ENCODE measurements at places on chromosomes 3 and 15.

- DNase-seq = peak; percentile 83
Observed at GRCh38 chr3:150370122-150370602, 37.9 kb upstream of the TSC22D2 start.

DNA sequence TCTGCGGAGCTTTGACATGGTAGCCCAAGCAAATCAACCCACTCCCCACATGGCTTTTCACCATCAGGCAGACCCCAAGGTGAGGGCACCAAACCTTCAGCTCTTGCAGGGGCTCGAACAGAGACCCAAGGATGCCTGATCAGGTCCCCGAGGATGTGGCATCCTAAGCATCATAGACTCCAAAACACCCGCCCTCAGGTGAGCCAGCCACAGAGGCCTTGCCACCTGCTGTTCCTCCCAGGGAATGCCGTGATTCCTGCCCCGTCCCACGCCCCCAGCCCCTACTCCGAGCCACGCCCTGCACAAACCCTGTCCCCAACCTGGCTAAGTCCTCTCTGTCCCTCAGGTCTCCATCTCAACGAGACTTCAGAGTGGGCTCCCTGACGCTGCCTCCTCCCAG, 34.7 kb upstream of the SLC41A3 start:
- no peak for DNase-seq

- no peak for DNase-seq
Observed at GRCh38 chr3:81742581-81742980, 18.9 kb downstream of the GBE1 start.

DNA sequence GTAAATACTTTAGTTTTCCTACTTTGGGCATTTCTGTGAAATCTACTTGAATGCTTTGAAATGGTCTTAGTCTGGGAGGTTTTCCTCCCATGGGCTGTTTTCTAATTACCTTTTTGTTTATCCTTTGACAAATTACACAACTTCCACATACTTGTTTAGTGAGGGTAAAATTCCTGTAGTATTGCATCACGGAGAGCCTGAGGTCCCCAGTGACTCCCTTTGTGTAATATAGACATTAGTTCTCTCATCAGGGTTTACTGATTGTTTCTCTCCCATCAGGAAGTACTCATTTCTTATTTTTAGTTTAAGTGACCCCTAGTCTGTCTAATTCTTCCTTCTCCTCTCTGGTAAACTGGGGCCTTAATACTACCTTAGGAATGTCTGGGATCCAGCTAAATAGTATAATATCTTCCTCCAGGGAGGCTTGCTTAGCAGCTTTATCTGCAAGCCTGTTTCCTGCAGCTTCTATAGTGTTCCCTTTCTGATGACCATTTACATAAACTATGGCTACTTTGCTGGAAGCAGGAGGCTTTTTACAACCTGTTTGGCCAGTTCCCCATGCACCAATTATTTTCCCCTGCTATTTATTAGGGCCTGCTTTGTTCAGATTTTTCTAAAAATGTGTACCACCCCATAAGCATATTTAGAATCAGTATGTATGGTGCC, 87.2 kb upstream of the XCR1 start:
- DNase-seq = peak; percentile 48

DNA sequence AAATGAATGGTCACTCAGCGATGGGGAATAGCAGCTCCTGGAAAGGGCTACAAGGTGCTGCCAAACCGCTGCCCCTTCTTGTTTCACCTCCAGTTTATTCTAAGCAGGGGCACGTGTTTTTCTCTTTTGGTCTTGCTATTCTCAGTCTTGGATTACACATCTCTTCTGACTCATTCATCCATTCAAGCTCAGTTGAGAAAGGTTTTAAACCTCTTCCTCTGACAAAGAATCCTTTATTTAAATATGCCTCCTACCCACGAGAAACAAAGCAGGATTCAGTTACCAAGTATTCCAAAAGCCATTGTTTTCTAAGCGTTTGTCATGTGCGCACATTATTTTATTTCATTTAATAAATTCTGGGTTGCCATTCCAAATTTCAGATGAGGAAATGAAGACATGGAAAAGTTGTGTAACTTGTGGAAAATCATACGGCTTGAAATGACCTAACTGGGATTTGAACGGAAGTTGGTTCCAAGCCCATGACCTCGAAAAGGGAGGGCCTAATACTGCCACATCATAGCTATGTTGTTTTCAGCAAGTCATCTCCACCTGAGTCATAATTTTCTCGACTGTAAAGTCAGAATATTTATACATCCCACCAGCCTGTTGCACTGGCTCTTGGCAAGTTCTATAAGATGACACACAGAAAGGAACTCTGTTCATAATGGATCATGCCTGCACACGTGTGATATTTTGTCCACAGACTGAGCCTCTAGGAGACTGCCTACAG, 292.0 kb upstream of the SLCO3A1 start:
- peak; percentile 48 for DNase-seq

- DNase-seq = no peak
Observed at GRCh38 chr3:137759505-137759904, 4.6 kb upstream of the SOX14 start.

DNA sequence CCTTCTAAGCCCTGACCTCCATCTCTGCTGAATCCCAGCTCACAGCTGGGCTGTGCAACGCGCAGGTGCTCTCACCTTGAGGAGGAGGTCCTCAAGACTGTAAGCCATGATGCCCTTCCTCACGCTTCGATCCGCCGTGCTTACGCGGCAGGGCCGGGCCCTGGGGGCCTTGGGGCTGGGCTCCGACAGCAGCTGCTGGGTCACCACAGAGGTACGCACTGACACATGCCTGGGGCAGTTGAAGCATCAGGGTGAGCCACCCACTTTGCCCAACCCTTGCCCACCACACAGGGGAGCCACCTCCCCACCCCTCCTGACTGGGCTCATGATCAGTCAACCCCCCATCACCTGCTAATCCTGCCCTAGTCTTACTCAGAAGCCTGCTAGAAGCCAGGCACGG, 3.1 kb downstream of the CIDEC start:
- no peak for DNase-seq

DNA sequence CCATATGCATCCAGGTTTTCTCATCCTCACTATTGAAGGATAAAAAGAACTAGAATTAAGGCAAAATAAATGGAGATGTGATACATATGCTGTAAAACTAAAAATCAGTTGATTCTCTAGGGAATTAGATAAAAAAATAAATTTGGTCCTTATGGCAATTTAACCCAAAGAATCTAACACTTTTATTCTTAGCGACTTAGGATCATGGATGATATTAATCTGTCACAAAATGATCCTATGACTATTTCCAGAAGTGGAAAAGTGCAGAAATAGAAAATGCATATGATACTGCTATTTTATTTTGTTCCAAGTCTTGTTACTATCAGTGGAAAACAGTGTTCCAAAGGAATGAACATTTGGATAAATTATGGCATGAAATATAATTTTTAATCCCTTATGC, 746.3 kb downstream of the ROBO2 start:
- no peak for DNase-seq

DNA sequence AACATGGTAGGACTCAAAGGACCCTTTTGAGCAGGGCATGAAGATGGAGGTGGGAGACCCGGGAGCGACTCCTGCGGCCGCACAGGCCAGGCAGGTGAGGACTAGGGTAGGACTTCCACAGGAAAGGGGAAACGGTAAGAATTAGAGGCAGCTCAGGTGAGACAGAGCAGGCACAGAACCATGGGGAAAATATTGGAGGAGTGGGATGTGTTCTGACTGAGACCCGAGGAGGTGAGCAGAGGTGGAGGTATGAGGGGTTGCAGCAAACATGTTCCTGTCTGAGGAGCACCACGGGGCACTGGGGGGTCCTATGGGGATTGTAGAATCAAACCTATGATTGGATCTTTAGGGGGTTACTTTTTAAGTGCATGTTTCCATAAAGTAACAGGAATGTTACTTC, 1.4 kb upstream of the ISG20 start:
- DNase-seq = no peak

DNA sequence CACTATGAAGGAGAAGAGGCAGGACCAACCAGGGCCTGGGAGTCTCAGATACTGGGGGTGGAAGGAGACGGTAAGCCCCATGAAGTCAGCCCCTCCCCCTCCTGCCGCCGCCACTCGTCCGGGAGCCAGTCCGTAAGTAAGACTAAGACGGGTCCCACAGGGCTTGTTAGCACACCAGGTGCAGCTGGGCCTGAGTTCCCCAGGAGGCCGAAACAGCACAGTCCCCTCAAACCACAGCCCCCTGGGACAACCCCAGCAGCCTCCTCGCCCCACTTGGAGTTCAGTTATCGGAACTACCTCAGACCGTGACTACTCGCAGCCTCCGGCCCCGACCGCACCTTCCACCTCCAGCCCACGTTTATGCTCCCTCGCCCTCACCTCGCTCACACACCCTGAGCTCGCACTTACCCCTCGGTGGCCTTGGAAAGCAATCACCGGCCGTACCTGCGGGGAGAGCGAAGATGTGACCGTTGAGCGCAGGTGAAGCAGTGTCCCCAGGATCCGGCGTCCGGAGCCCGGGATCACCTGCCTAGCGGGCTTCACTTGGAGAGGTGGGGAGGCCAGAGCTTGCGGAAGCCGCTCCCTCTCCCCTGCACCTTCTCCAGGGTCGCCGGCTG, 557 bp downstream of the ELL3 start:
- no peak for DNase-seq

DNA sequence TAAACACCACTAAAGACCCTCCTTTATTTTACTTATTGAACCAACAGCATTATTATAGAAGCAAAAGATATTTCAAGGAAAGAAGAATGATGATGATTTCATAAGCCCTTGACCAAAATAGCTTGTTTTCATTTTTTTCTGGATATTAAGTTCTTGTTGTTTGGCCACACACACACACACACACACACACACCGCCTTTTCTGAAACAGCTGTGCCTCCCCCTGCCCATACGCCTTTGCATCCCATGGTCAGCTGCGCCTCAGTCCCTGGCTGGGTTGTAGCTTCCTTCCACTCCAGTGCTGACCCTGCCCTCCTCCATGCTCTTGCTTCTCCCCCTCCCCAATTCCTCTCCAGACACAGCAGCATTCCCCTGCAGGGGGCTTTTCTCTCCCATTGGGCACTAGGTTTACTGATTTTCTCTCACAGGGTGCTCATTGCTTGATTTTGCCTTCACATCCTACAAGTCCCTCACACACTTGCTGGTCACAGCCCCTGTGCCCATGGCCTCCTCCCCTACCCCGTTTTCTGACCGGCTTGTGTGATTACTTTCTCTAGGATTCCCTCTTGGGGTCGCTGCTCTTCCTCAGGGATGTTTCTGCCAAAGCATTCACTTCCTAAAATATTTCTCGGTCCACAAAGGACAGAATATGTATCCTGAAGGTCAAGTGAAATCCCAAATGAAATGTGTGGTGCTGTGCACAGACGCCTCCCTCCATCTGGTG, 18.4 kb downstream of the MESP1 start:
- DNase-seq = no peak

DNA sequence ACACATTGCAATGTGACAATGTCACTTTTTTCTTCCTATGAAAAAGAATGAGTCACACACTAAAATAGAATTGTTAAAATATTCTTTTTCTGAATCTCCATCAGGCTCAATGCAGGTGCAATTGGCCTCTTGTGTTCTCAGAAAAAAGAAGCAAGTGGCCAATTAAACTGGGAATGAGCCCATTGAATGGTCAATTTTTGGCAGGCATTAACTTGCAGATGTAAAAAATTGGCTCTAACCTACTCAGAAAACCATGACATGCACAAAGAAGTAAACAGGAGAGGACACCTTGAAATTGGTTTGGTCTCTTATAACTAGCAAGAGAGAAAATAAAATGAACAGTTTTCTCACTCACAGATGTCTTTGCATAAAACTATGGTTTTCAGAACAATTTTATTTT, 820.8 kb downstream of the TBL1XR1 start:
- no peak for DNase-seq

DNA sequence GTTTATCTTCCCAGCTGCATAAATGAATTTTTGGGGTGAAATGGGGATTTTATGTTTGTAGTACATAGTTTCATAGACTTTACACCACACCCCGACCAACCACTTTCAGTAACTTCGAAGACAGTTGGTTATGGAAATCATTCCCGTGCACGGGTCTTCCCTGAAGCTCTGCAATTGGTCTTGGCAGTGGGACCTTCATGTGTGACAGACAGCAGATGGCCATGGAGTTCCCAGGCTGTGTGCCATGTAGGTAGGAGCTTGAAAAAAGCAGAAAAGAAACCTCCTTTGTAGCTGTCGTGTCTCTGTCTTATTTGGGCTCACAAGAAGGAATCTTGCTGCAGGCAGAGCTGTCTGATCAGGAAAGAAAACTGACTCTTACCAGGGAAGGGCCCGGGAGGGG, 25.9 kb downstream of the EXOG start:
- DNase-seq = no peak

DNA sequence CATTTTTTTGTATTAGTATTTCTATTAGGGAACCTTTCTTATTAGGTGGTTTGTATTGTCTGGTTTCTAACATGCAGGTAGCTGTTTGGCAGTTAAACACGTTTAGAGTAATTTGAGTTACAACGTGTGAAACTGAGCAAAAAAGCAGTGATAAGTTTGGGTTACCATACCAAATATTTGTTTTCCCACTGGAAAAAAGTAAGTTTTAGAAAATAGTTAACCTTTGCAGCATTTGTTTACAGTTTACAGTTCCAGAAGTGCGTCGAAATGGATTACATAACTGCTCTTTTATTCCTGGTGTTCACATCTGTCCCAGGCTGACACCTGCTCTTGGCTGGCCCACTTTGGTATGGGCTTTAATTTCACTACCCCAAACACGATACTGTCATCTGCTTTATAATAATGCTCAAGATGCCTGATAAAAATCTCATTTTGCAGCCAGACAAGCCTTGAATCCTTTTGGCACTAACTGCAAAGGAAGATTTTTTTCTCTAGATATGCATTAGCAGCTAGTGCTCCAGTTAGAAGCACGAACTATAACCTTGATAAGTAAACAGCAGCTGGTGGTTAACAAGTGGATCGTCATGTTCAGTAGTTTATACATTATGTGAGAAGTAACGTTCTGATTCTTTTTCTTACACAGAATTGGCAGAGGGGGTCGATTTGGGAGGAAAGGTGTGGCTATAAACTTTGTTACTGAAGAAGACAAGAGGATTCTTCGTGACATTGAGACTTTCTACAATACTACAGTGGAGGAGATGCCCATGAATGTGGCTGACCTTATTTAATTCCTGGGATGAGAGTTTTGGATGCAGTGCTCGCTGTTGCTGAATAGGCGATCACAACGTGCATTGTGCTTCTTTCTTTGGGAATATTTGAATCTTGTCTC, 5.3 kb downstream of the EIF4A2 start:
- no peak for DNase-seq

DNA sequence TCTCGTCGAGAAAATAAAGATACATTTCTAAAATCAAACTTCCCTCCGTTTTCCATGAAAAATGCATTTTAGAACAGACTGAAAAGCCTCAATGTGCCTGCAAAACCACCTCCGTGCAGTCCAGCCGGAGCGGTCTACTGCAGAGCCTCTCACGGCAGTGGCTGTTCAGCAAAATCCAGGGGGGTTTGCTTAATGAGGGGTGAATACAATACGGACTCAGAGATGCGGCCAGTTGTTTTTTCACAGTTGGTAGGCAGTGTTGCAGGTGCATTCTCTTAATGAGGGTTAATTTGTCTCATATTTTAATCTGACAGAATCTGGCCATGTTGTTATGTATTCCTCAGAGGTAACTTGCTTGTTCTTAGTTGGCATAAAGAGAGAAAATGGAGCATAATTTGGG, 223.0 kb downstream of the EBLN2 start:
- DNase-seq = no peak

- peak; percentile 38 for DNase-seq
Observed at GRCh38 chr3:112074616-112075497, 11.3 kb upstream of the C3orf52 start.
